ENCODE measurements at places on chromosomes 12 and 14. TPM values are rescaled to one million over a fixed set of nuclear protein-coding genes. Genes with fewer than 3 reads are reported as not detected.
A peak's percentile ranks its signal among the peaks of the same experiment; 100 is the strongest.

Gene ASPG
- 0.09 TPM for total RNA-seq

DNA sequence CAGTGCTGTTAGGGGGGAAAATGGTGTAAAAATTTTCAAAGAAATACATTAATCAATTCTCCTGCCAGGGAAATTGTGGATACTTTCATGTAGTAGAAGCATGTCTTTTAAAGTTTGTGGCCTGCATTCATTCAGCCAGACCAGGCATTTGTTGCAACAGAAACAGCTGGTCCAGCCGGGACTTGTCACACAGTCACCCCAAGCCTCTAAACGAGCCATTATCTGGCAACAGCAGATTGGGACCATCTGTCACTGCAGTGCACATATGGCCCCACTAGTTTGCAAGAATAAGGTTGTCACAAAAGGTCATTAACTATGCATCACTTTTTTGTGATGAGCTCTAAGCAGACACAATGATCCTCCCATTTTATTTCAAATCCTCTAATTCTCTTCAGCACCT lies 193.9 kb downstream of the PHLDA1 start:
- no peak for DNase-seq

DNA sequence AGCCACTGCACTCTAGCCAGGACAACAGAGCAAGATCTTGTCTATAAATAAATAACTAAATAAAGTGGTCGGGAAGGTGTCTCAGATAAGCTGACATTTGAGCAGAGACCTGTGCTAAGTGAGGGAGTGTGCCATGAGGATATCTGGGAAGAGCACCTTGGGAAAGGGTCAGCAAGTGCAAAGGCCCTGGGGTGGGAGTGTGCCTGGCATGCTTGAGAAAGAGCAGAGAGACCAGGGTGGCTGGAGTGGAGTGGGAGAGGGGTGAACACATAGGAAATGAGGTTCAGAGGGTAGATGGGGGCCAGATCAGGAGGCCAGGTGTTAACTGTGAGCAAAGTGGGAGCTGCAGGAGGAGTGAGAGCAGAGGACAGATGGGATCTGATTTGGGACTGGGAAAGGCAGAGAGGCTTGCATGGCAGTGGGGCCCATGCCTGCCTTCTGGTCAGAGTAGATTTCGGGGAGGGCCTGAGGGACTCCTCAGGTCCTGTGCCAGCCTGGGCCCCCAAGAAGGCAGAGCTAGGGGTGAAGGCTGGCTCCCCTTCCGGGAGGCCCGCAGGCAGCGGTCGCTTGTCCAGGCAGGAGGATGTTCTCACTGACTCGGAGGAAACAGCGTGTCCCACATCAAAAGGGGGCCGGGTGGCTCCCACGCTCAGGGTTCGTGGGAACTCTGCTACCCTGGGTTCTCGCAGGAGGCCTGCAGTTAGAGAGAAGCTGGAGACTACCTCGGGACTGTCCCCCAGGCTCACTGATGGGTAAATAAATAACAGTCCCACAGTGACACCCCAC lies 32.6 kb downstream of the DTX1 start:
- DNase-seq = no peak

Gene PIANP
- not detected for total RNA-seq

DNA sequence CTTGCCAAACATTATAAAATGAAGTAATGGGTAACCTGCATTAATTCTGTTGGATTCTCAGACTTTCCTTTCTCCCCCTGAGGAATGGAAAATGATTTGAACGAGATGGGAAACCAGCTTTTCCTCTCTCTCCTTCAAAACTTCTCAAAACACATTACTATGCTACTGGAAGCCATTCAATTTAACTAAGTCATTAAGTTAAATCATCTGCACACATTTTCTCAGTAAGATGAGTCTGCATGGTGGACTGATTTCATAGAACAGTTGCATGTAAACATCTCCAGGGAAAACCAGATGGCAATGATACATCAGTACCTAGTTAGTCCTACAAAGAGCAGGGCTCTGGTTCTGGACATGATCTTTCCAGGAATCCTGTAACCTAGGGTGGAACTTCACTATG lies 59.9 kb downstream of the BMP4 start:
- DNase-seq = no peak

DNA sequence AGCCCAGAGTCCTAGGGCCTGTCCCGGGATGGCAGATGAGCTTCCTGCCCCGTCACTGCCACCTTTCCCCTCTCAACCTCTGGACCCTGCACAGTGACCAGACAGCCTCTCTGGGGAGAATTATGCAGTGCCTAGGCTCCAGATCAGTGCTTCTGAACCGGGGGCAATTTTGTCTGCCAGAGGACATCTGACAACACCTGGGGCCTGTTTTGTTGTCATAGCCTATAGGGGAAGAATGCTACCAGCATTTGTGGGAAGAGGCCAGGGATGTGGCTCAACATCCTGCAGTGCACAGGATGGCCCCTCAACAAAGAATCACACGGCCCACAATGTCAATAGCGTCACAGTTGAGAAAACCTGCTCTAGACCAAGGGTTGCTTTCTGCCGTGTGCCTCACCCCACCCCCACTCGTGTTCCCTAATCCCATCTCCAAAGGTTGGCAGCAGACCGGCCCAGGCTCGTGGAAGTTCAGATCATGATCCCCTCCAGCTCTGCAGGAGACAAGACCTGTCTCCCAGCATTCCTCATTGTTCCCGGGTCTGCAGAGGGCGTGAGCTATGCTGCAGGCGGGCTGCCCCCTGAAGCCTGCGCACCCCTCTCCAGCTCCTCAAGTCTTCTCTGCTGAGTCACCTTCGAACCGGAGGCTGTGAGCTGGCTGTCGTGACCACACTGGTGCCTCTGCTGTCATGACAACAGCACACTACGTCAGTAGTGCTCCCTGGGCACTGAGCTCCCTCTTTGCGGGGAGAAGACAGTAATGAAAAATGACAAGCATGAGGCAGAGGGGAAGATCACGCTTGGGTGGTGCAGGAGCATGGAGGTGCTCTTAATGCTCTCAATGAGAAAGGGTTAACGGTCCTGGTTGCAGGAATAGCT lies 2.0 kb upstream of the GAPDH start:
- DNase-seq = peak; percentile 95

GRCh38 chr12:57603324-57603723 lies 1.3 kb upstream of the DTX3 start:
- no peak for DNase-seq

Gene GSG1
- total RNA-seq = not detected
